ENCODE measurements at places on chromosomes 1 and 21. TPM values are rescaled to one million over a fixed set of nuclear protein-coding genes. Genes with fewer than 3 reads are reported as not detected.

GRCh38 chr1:99623554-99623953 is 22.4 kb upstream of the PALMD start:
- no peak for DNase-seq

C1QC gene
- 73.9 TPM for polyA plus RNA-seq

DNA sequence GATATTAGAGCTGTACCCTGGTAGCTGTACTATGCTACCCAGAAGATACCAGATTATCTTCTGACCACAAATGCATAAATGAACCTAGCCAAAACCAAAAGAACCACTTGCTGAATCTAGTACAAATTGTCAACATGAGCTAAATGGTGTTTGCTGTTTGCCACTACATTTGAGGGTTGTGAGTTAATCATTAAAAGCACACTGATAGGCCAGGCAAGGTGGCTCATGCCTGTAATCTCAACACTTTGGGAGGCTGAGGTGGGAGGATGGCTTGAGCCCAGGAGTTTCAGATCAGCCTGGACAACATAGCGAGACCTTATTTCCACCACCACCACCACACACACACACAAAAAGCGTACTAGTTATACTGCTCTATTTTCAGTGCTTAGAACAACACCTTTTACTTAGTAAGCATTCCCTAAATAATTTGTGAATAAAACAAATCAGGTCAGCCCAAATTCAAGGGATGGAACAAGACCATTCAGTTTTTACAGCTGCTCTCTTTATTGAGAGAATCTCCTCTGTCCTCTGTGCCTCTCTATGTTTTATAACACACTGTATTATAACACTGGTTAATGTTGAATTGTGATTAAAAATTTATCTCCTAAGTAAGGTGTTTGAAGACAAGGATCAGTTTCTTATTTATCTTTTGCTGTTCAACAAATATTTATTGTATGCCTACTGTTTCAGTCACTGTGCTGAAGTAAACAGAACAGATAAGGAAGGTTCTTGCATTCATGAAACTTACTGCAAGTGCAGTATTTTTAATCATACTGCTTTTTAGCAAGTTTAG is 44.0 kb downstream of the MAGI3 start:
- no peak for DNase-seq

GRCh38 chr1:207519505-207520399 is 23.8 kb downstream of the CR1 start:
- no peak for DNase-seq

DNA sequence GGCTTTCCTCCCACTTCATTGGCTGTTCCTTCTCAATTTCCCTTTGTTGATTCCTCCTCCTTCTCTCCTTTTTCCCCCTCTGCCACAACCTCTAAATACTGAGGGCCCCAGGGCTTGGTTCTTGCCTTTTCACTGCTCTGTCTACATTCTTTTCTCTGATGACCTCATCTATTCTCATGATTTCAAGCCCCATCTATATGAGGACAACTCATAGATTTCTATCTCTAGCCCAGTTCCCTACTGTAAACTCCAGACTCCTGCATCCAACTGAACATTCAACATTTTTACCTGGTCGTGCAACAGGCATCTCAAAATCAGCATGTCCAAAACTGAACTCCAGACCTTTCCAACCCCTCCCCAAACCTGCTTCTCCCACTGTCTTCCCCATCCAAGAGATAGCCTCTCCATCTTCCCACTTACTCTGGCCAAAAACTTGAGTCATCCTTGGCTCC is 11.5 kb upstream of the SLC9A1 start:
- DNase-seq: no peak

PGLYRP3 gene
- polyA plus RNA-seq: not detected

DNA sequence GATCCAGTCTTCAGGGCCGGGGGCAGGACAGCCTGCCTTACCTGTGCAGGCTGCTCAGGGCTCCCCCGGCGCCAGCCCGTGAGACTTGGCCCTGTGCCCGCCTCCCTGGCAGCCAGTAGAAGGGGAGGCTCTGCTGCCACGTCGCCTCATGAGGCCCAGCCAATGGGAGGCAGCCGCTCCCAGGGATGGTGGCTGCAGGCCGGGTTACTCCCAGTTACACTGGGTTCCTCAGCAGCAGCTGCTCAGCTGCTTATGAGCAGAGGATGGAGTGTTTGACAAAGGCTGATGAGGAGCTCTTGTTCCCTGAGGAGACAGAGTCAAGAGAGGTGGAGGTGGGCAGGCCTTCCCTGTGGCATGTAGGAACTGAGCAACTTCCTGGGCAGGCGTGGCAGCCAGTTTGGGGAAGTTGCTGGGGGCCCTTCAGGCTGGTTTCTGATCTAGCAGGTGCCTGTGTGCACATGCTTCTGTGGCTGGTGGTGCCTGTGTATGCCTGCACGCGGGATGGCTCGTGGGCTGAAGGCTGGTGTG is 5.5 kb downstream of the MFSD2A start:
- DNase-seq: no peak

- DNase-seq: peak; percentile 15
These were observed 38.1 kb upstream of the PTCH2 start for GRCh38 chr1:44881011-44881632.

GRCh38 chr1:47795102-47795501 is 202.1 kb downstream of the TRABD2B start:
- DNase-seq: no peak

DNA sequence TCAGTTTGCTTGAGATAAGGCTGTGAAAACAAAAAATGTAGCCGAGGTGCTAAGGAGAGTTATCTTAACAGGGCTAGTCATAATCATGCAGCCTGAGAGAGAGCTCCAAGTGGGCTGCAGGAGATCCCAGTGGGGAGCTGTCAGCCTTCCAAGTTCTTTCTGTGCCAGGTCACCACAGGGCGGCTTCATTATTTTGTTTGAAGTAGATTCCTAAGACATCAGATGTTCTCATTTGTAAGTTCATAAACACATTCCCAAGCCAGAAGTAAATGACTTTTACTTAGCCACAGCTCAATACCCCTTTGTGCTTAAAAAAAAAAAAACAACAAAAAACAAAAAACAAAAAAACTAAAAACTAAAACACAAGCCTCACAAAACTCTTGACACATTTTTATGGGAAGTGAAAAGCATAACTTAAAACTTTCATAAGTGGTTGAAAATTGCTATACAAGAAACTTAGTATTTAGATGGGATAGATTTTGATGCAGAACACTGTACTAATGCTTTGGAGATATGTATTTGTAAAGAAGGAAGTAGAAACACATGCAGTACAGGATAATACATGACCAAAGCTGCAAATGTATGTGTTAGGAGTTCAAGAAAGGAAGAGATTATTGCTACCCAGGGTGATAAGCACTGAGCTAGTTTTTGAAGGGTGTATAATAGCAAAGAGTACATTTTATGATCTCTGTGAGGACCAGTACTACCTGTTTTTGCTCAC is 8.6 kb downstream of the CDC14A start:
- peak; percentile 47 for DNase-seq

HTR1D gene
- 0.07 TPM for polyA plus RNA-seq

- DNase-seq: no peak
These were observed 50.0 kb upstream of the DMRTB1 start for GRCh38 chr1:53409233-53409632.

GRCh38 chr1:181486098-181486420 is 2.7 kb downstream of the CACNA1E start:
- DNase-seq: peak; percentile 19

DNASE2B gene
- polyA plus RNA-seq: not detected

RWDD3 gene
- polyA plus RNA-seq: 97.8 TPM

RCSD1 gene
- 9.0 TPM for polyA plus RNA-seq

DNA sequence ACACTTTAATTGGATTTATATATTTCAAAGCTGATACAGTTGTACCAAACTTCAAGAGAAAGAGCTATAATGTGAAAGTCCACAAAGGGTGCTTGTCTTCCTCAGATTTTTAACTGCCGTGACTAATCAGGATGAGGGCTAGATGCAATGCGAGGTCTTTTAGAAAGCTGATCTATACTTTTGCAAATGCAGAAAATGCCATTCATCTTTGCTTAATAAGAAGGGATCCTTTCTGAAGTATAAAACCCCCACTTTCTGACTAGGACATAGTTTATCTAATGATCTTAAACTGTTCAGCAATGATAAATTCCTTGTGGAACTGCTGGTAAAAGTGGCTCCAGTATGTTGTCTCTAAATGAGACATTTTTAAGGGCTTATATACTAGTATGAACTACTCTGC is 102.7 kb upstream of the NGF start:
- DNase-seq: no peak

DNA sequence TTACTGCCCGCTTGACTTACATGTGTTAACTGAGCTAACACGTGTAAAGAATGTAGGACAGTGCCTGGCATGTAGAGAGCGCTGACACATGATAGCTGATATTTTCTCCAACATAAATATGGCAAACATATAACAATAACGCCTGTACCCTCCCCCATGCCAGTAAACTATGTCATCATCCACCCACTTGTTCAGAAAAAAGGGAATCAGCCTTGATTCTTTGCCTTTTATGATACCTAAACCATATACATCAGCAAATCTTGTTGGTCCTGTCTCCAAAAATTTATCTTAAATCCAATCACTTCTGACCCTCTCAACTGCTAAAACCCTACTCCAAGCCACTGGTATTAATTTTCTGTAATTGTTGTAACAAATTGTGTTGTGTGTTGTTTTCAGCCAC is 1.1 kb upstream of the ZNF692 start:
- DNase-seq: no peak

DNA sequence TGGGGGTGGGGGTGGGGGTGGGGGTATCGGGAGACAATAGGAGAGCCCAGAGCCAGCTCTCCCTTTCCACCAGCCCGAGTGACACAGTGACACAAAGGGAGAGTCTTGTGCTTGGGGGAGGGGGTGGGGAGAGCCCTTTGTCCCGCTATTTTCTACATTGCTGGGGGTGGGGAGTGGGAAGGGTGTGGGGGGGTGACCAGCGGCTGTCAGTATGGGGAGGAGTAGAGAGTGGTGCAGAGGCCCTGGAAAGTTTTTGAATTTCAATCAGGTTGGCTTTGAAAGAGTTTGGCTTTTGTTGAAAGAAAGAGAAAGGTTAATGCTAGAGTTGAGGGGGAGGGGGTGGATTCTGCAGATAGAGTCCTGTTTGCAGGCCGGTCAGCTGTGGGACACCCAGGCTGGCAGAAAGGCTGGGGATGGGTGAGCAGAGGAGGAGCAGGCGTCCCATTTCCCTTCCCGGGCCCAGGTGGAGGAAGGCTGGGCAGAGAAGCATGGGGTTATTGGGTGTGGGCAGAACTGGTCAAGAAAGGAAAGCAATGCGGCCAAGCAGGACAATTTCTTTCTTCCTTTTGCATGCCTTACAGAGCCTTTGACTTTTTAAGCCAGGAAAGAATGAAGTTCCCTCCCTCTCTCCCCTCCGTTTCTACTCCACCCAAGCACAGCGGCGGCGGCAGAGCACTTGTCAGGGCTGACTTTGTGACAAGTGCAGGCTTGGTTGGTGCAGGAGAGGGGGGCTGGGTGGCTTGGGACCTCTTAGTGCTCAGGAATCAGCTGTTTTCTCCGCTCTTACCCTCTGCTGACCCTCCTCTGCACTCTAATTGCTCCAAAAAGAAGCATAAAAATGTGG is 96.2 kb downstream of the RNF220 start:
- peak; percentile 35 for DNase-seq

GRCh38 chr1:45410850-45411509 is 70.7 kb upstream of the MUTYH start:
- DNase-seq: no peak

CASQ2 gene
- 484 TPM for polyA plus RNA-seq

FMO2 gene
- polyA plus RNA-seq: 7.6 TPM

DNA sequence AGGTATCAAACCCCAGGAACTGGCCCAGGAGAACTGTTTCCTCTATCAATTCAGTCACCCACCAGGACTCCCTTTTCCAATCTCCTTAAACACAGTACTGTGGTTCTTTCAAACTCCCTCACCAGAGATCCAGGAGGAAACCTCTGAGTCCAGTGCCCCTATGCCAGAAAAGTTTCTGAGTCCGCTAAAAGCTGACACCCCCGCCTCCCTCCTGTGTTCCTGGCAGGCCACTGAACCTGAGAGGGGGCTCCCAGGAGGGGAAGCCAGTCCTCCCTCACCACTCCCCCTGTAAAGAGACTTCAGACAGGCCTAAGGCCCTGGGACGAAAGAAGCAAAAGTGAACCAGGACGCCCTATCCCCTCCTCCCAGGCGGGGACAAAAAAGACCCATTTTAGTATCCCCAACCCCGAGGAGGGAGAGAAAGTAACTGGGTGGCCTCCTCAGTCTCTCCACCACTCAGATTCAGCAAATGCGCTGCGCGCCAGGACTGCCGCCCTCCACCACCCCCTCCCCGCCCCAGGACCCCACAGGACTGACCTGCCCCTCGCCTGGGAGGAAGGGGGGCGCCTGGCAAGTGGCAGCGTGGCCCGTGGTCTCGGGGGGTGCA is 624 bp downstream of the SLC41A1 start:
- no peak for DNase-seq

GRCh38 chr1:233938476-233938875 is 34.0 kb downstream of the SLC35F3 start:
- no peak for DNase-seq

CELA3B gene
- 0.13 TPM for polyA plus RNA-seq

- no peak for DNase-seq
These were observed 243.0 kb upstream of the RUNX1 start for GRCh38 chr21:35291973-35292627.

GRCh38 chr1:2962061-2962460 is 59.2 kb upstream of the ACTRT2 start:
- DNase-seq: no peak

DNA sequence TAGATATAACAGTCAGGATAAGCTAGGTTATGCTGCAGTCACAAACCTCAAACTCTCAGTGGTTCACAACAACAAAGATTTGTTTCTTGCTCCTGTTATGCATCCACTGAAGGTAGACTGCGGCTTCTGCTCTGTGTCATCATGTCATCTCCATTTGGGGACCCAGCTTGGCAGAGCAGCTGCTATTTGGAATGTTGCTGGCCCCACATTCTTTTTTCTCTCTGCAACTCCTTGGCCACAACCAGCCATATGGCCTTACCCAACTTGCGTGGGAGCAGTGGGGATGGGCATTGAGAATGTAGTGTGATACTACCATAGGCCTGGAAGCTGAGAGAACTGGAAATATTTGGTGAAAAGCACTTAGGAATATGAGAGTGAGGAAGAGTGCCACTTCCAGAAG is 26.4 kb downstream of the AGO4 start:
- no peak for DNase-seq

- DNase-seq: no peak
These were observed 28.9 kb downstream of the FOXO6 start for GRCh38 chr1:41390166-41390565.

SPRR2D gene
- 0.14 TPM for polyA plus RNA-seq

CRYZL1 gene
- polyA plus RNA-seq: 31.8 TPM

GRCh38 chr1:147641291-147641690 is 29.0 kb downstream of the ACP6 start:
- no peak for DNase-seq

DNA sequence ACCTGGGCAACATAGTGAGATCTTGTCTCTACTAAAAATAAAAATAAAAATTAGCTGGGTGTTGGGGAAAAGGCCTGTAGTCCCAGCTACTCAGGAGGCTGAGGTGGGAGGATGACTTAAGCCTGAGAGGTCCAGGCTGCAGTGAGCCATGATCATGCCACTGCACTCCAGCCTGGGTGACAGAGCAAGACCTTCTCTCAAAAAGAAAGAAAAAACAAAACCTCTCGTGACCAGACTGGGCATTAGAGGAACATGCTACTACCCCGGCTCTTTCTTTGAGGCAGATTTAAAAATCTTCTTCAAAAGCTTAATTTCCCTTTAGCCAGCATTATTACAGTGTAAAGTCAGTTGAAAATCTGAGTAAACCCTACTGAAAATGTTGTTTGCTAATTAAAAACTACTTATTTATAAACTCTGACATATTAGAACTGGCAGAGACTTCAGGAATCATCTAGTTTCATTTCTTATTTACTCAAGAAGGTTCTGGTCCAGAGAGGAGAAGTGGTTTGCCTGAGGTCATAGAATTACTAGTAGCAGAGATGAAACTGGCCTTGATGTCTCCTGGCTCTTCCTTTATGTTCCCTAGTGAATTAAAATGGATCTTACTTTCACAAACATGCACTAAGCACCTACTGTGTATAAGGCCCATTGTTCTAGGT is 11.6 kb upstream of the ELAVL4 start:
- DNase-seq: no peak

All from heart right ventricle (tissue), 16 donors.